Pancreas (tissue), 10 donors: ENCODE measurements at places on chromosomes 4 and X. TPM values are rescaled to one million over a fixed set of nuclear protein-coding genes. Genes with fewer than 3 reads are reported as not detected.

DNA sequence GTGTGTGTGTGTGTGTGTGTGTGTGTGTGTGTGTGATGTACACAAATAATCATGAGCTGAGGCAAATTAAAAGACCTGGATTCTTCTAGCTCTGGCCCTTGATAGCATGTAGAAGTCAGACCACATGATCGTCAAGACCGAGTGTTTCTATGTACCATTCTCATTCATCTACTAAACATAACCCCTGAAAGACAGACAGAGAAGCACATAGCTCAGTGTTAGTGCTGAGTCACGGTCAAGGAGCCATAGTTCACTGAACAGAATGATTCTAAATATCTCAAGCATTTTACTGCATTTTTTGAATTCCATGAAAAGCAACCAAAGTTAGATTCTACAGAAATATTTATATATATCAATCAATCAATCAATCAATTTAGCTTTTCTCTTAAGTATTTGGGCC is 412.3 kb upstream of the CXorf51A start:
- H3K36me3 ChIP-seq: no peaks in the 10 kb centered on the region
- DNase-seq: no peak
- H3K27ac ChIP-seq: no peak overlapping the region
- H3K4me1 ChIP-seq: no peaks in the 10 kb centered on the region
- H3K4me3 ChIP-seq: no peak overlapping the region
- no peaks in the 10 kb centered on the region for H3K27me3 ChIP-seq

DNA sequence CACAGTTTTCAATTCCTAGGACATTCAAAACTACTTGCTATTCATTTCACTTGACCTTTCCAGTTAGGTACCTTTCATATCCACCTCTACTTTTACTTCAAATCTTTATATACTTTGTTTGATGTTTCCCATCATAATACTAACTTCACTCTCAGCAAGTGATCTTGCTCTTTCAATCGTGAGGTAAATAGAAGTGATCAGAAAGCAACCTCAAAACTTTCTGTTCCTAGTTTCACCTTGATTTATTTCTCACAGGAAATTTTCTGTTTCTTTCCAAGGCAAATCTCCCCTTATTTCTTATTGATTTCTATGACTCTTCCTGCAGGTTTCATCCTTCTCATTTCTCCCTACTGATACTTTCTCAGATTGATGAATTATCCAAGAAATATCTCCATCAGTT is 623.5 kb downstream of the FSTL5 start:
- no peaks in the 10 kb centered on the region for H3K36me3 ChIP-seq
- no peak overlapping the region for H3K4me3 ChIP-seq
- H3K27me3 ChIP-seq: no peaks in the 10 kb centered on the region
- DNase-seq: no peak
- H3K27ac ChIP-seq: no peak overlapping the region

DNA sequence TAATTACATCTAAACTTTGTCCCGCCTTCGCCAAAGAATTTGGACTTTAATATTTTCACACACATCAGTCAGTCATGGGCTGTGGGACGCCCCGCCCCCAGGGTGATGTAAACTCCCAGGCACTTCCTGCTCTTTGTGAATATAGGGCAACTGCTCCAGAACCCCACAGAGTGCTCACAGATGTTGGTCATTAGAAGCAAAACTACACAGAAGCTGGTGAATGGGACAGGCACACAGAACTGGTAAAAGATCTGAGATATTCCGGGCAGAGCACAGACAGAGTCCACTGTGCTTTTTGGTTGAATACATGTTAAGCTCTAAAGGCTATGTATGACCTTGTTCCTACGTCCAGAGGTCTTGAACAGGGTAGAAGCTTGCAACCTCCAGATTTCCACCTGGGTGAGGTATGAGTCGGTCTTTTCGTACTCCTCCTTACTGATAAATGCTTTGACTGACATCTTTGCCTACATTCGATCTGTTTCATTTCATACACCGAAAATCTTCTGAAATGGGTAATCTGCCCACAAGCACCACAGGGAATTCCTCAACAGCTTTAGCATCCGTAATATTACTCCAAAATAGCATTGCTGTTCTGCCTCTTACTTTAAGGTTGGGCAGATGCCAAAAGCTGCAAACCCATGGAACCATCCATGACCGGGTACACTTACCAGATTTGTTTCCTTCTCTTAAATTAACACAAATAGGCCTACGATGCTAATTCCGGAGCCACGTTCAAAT is 144.6 kb downstream of the AMELX start:
- no peak overlapping the region for H3K4me3 ChIP-seq
- no peaks in the 10 kb centered on the region for H3K27me3 ChIP-seq
- H3K4me1 ChIP-seq: no peaks in the 10 kb centered on the region

Gene FLNA
- 67.0 TPM for total RNA-seq

- H3K27ac ChIP-seq: no peak overlapping the region
- DNase-seq: no peak
- no peak overlapping the region for H3K4me3 ChIP-seq
- no peaks in the 10 kb centered on the region for H3K27me3 ChIP-seq
Observed at GRCh38 chr4:68271851-68272357, 26.4 kb upstream of the TMPRSS11B start.

- H3K4me3 ChIP-seq: no peak overlapping the region
- no peaks in the 10 kb centered on the region for H3K27me3 ChIP-seq
- no peak for DNase-seq
- no peak overlapping the region for H3K27ac ChIP-seq
- H3K36me3 ChIP-seq: no peaks in the 10 kb centered on the region
- no peaks in the 10 kb centered on the region for H3K4me1 ChIP-seq
Observed at GRCh38 chr4:10977534-10977933, 293.0 kb upstream of the CLNK start.

GRCh38 chr4:66911880-66912279 is 633.4 kb downstream of the CENPC start:
- no peak for DNase-seq
- H3K27me3 ChIP-seq: no peaks in the 10 kb centered on the region
- H3K4me3 ChIP-seq: no peak overlapping the region
- no peaks in the 10 kb centered on the region for H3K36me3 ChIP-seq
- H3K27ac ChIP-seq: no peak overlapping the region

DNA sequence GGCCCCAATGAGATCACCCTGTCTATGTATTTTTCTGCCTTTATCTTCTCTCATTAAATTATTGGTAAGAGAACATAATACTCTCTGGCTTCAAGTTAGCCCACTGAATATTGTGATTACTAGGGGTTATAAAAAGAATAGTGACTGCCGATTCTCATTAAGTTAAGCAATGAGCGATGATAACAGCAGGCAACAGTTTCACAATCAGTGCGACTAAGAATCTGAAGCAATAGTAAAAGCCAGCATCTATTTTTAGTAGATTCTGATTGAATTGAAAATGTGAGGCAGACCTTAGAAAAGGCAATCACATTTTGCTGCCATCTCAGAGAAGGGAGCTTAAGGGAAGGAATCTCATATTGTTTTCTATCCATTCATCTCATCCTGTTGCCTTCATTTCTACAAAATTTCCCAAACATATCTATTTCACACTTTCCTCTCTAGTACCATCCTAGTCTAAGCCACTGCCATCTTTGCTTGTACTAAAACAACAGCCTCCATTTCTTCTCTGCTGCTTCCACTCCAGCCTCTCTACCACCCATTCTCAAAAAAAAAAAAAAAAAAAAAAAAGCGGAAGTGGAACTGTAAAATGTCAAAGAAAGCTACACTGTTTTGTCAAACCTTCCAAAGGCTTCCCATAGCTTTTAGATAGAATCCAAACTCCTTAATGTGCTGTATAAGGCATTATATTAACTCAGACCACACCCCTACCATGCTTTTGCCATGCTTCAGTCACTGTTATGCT is 17.4 kb downstream of the GABRA4 start:
- no peaks in the 10 kb centered on the region for H3K36me3 ChIP-seq
- DNase-seq: no peak
- H3K4me3 ChIP-seq: no peak overlapping the region
- no peaks in the 10 kb centered on the region for H3K27me3 ChIP-seq
- no peaks in the 10 kb centered on the region for H3K4me1 ChIP-seq

Gene PLP2
- 121 TPM for total RNA-seq

DNA sequence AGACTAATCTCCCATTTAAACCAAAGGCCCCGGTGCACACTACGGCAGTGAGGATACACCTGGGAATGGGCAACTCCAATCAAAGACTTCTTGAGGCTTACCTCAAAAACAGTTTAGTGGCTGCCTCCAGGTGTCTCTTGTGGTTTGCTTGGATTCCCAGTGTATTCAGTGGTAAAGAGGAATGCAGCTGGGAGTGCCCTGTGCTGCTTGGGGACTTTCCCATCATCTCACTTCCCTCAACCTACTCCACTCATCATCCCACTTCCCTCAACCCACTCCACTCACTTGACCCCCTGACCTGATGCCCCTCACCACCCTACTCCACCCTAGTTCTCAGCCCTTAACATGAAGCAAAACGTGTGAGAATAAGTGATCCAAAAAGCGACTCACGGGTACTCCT is 177.3 kb upstream of the ETNPPL start:
- no peak for DNase-seq
- no peaks in the 10 kb centered on the region for H3K36me3 ChIP-seq
- no peaks in the 10 kb centered on the region for H3K4me1 ChIP-seq
- no peaks in the 10 kb centered on the region for H3K27me3 ChIP-seq

- DNase-seq: no peak
- H3K36me3 ChIP-seq: no peaks in the 10 kb centered on the region
- peak overlapping the region; percentile 52 for H3K4me3 ChIP-seq
- no peaks in the 10 kb centered on the region for H3K27me3 ChIP-seq
- no peaks in the 10 kb centered on the region for H3K4me1 ChIP-seq
Observed at GRCh38 chrX:48695925-48696300, 621 bp upstream of the SUV39H1 start.

DNA sequence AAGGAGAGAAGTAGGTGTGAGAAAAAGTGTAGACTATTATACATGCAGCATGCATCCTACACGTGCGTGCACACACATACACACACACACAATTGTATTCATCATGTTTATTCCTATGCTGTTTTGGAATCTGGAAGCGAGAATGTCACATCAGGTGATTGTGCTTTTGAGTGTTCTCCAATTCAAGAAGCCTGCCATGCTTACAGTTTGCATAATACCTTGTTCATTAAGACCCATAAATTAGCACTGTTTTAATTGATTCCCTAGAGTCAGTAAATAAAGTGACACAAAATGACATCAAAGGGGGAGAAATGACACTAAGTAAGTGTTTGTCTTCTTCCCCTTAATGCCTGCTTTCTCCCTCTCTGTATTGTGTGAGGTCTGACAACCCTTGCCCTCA is 336.1 kb upstream of the IGFBP7 start:
- peaks cover 4% of the 10 kb centered on the region for H3K4me1 ChIP-seq
- no peaks in the 10 kb centered on the region for H3K36me3 ChIP-seq
- H3K4me3 ChIP-seq: no peak overlapping the region
- no peak for DNase-seq
- H3K27me3 ChIP-seq: no peaks in the 10 kb centered on the region

Gene GLRA2
- not detected for total RNA-seq

GRCh38 chrX:64169988-64170387 is 35.5 kb downstream of the AMER1 start:
- H3K4me3 ChIP-seq: no peak overlapping the region
- no peaks in the 10 kb centered on the region for H3K27me3 ChIP-seq
- no peak for DNase-seq
- no peak overlapping the region for H3K27ac ChIP-seq

- no peak overlapping the region for H3K4me3 ChIP-seq
- H3K36me3 ChIP-seq: no peaks in the 10 kb centered on the region
- H3K4me1 ChIP-seq: no peaks in the 10 kb centered on the region
- H3K27me3 ChIP-seq: no peaks in the 10 kb centered on the region
- DNase-seq: no peak
- H3K27ac ChIP-seq: no peak overlapping the region
Observed at GRCh38 chrX:109299091-109299490, 182.8 kb downstream of the GUCY2F start.

DNA sequence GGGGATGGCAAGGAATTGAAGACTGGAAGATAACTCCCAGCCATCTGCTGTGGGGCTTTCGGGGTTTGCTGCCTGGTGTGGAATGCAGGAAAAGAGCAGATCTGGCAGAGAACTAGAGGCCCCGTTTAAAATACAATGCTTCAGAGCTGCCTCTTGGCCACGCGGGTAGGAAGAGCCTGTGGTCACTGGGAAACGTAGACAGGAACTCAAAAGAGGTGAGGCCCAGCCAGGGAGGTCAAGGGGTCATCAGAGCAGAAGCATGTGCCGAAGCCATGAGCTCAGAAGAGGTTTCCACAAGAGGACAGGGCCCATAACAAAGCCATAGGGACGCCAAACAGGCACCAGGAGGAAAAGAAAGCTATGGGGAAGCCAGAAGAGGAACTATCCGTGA is 14.5 kb upstream of the STS start:
- H3K36me3 ChIP-seq: no peaks in the 10 kb centered on the region
- no peaks in the 10 kb centered on the region for H3K27me3 ChIP-seq
- H3K4me1 ChIP-seq: peaks cover 25% of the 10 kb centered on the region
- no peak for DNase-seq
- H3K4me3 ChIP-seq: no peak overlapping the region

Gene SORBS2
- 138 TPM for total RNA-seq

Gene PHOX2B
- total RNA-seq: not detected

Gene IL21
- not detected for total RNA-seq

GRCh38 chrX:45295259-45295986 is 94.7 kb upstream of the DIPK2B start:
- no peak for DNase-seq
- H3K4me1 ChIP-seq: peaks cover 4% of the 10 kb centered on the region
- H3K36me3 ChIP-seq: no peaks in the 10 kb centered on the region

DNA sequence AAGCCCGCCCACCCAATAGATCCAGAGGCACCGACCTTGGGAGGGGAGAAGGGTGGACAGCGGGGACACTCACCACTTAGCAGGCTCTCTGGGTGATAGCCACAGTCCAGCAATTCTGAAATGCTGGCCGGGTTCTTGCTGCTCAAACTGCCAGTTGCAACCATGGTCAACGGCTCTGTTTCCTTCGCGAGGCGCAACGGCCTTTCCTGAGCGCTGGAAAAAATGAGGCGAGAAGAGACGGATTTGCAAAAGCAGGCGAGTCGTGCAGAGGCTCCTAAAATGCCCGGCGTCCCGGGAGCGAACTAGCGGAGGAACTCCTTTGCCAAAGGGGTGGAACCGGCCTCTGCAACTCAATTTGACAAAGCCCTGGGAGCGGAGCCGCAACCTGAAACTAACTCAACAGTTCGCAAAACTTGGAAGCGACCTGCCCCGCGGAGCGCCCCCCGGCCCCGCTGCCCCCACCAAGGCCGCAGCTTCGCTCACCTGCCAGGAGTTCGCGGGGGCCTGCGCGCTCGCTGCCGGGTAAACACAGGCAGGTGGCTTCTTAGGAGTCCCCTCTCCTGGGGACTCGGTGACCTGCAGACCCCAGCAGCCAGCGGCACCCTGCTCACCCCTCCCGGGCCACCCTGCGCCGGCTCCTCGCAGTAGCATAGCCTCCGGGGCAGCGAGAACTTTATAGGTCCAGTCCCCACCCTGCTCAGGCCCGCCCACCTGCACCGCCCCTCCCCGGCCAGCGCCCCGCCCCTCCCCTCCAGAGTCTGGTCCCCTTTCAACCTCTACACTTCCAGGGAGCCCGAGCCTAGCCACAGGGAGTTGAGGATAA is at the start of gene DDIT4L:
DDIT4L (minus strand) TSS at position 649 of the 823 bp plus-strand sequence; CDS start at position 164, 485 bp downstream.
- peaks cover 6% of the 10 kb centered on the region for H3K4me1 ChIP-seq
- H3K36me3 ChIP-seq: no peaks in the 10 kb centered on the region
- peak; percentile 75 for DNase-seq
- H3K27me3 ChIP-seq: no peaks in the 10 kb centered on the region
- peak within 1 kb of the TSS; percentile 45 for H3K4me3 ChIP-seq
- H3K27ac ChIP-seq: no peak within 1 kb of the TSS

Gene CRMP1
- total RNA-seq: 0.69 TPM

GRCh38 chr4:158786121-158786601 is 17.3 kb downstream of the FNIP2 start:
- DNase-seq: no peak
- H3K36me3 ChIP-seq: no peaks in the 10 kb centered on the region
- no peak overlapping the region for H3K27ac ChIP-seq
- H3K4me1 ChIP-seq: peaks cover 59% of the 10 kb centered on the region
- H3K27me3 ChIP-seq: no peaks in the 10 kb centered on the region
- H3K4me3 ChIP-seq: no peak overlapping the region
